ENCODE measurements at places on chromosomes 7 and 10. TPM values are rescaled to one million over a fixed set of nuclear protein-coding genes. Genes with fewer than 3 reads are reported as not detected.

TIAL1 gene
- 38.3 TPM for total RNA-seq

BCAP29 gene
- 109 TPM for total RNA-seq

OR2A5 gene
- not detected for total RNA-seq

CLDN3 gene
- 1.4 TPM for total RNA-seq

JAKMIP3 gene
- total RNA-seq: not detected

ACTL6B gene
- total RNA-seq: not detected

C7orf57 gene
- not detected for total RNA-seq

DGKB gene
- not detected for total RNA-seq

CCDC7 gene
- total RNA-seq: 4.3 TPM

ITGB8 gene
- total RNA-seq: 8.5 TPM

NPFFR1 gene
- total RNA-seq: not detected

ZNF862 gene
- total RNA-seq: 12.1 TPM

HMX2 gene
- not detected for total RNA-seq

BMI1 gene
- total RNA-seq: 49.4 TPM

TMEM196 gene
- not detected for total RNA-seq

EN2 gene
- total RNA-seq: not detected

TMEM140 gene
- 76.1 TPM for total RNA-seq

AEBP1 gene
- 12.9 TPM for total RNA-seq

STN1 gene
- 39.5 TPM for total RNA-seq

MEOX2 gene
- total RNA-seq: 53.9 TPM

PPP1R3A gene
- total RNA-seq: not detected

BMPER gene
- 0.70 TPM for total RNA-seq
